Erythroblast (primary cell): ENCODE measurements at places on chromosomes 3 and 15.

DNA sequence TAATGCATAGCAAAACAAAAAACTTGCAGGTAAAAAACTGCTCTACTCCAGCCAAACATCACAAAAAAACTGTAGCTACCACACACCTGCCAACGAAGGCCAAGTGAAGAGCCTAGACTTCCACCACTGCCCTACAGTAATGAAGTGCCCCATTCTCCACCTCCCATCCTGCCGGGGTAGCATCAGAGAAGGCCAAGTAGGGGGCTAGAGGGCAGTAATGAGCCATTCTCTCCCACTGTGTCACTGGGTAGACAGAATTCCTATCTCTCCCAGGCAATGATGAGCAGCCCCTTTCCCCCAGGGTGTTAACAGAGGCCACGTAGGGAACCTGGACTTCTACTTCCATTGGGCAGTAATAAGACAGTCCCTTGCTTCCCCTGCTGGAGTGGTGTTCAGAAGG is 9.5 kb downstream of the SEC22C start:
- peak; percentile 43 for DNase-seq

DNA sequence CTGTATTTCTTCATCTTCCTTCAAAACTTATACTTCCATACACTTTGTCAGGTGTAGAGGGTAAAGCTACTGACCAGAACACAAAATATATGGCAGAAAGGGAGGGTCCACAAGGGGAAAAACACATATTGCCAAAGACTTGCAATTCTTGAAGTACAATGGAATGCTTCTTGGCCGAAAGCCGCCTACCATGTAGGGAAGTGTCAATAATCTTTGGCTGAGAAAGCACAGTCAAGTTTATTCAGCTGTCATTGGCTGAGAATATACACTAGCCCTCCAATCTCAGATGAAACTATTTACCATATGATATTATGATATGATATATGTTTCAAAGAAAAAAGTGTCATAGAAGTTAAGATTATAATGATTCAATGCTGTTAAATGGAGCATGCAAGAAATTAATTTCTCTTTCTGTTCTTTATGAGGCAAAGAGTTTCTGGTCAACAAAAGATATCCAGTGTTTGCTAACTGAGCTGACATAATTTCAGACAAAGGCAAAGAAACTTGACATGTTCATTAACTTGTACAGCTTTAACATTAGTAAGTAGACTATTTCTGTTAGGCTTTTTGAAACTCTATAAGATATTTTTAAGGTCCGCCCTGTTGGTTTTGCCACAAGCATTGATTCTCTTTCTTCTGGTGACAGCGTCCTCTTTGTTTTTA is 89.0 kb upstream of the LPP start:
- no peak for DNase-seq

DNA sequence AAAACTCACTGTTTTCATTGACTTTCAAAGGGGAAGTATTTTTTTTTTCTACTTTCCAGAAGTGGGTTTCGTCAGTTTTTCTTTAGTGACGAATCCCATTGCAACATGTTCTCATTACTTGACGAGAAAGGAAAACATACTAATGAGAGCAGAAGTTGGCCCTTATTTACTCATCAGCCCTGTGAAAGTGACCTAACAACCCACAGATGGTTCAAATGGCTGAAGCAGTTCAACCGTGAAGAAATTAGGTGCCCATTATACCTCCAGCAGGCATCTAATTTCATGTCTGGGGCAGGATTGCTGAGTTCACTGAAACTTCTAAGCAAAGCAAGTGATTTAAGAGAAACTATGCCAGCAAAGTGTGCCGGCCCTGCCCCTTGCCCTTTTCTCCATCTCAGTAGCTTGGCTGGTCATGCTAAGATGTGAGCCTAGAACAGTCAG is 9.0 kb downstream of the AQP9 start:
- no peak for DNase-seq

DNA sequence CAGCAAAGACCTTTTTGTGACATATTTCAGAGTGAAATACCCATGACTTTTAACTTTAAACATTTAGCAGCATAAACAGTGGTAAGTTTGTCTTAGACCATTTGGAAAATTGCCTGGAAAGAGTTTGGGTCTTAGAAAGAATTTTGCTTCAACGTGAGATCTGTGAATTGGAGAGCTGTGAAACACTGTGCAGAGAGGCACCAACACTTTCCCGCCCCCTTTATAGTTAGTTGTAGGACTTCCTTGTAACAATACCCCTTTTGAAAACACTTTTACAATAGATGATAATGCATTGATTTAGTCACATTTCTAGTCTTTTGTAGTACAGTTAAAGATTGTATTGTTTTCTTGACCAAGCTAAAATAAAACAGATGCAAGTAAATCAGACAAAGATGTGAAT is 43.5 kb upstream of the MBNL1 start:
- no peak for DNase-seq

DNA sequence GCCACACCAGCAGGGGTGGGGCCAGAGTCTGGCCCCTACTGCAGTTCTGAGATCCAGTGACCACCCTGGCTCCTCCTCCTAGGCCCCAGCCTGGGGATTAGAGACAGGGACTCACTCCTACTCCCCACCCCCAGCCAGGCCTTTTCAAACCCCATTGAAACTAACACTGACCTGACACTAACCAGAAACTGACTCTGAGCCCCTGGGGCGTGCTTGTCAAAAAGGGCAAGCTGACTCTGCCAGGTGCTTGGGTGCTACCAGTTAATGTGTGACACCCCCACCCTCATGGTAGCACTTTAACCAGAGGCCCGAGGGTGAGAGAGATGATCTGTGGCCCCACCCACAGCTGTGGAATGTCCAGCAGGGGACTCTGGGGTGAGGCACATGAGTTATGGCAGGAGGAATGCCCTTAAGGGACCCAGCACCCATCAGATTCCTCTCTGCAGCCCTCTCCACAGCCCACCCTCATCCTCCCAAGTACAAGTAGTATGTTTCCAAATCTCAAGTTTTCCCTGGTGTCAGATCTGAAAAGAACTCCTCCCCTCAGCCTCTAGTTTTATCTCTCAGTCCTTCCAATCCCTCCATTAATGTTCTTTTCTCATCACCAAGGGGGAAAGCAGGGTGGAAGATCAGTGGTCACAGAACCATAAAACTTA is 1.4 kb downstream of the PTH1R start:
- DNase-seq, result no peak

DNA sequence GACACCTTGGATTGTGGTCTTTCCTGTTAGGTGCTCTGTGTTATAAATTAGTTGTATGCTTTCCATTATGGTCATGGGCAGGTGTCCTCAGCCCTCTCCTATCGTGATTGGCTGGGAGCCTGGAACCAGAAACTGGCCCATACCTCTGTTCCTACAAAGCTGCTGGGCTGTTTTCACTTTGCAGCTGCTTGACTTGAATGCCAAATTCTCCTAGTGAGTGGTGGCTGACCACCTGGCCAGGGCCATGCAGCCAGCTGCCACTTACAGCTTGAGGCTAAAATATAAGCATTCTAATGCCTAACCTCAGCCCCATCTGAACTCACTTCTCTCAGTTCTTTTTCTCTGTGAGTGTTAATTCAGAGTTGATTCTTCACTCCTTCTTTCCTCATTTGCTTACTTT is 239.3 kb upstream of the GBE1 start:
- no peak for DNase-seq

DNA sequence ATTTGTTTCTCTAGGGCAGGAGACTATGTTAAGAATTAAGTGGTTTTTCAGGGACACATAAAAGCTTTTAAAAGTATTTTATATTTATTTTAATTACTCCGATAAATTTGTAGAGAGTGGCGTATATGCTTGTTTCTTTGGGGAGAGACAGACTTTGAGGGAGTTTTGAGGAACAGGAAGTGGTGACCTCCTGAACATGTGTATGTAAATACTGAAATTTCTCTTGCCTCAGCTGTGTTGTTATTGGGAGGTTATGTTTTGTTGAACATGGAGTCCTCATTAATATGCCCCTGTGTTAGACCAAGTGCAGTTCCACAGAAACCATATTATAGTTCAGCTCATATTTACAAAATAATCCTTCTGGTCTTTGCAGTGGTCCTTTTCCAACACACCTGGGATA is 41.8 kb upstream of the UTS2B start:
- DNase-seq, result no peak

DNA sequence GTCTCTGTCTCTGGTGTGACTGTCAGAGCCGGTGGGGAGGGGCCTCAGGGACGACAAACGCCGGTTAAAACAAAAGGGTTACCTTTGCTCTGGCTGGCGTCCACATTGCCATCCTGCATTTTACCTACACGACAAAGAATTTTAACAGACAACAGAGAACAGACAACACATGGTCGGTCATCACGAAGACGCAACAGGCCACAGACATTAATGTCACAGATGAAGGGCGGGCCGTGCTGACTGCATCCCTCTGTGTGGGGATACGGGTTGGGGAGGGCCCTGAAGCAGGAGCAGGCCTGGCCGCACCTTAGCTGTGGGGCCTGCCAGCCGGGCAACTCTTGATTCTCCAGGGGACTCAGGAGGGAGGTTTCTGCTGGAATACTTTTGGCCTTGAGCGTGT is 58.2 kb upstream of the SEC13 start:
- DNase-seq, result no peak

DNA sequence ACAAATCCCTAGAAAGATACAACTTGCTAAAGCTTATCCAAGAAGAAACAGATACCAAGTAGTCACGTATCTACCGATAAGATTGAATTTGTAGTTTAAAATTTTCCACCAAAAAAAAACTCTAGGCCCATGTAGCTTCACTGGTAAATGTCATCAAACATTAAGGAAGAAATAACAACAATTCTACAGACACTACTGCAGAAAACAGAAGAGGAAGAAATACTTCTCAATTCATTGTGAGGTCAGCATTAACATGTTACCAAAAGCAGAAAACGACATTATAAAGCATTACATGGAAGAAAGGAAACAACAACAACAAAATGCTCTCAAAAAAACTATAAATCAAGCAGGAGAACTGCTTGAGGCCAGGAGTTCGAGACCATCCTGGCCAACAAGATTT is 27.5 kb upstream of the TM4SF19 start:
- no peak for DNase-seq

- DNase-seq, result no peak
Measured at GRCh38 chr15:68770216-68770615, 50.5 kb downstream of the ANP32A start.

GRCh38 chr3:71903936-71904335 is 119.0 kb upstream of the PROK2 start:
- no peak for DNase-seq

GRCh38 chr3:110381992-110382391 is 689.6 kb upstream of the NECTIN3 start:
- no peak for DNase-seq

DNA sequence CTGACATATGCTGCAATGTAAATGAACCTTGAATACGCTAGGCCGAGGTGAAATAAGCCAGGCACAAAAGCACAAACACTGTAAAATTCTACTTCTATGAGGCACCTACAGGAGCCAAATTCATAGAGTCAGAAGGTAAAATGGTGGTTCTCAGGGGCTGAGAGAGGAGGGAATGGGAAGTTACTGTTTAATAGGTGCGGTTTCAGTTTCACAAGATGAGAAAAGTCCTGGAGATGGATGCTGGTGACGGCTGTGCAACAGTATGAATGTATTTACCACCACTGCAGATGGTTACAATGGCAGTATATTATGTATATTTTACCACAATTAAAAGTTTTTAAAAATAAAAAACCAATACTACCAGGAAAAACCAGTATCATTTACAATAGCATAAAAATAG is 4.0 kb downstream of the TNK2 start:
- DNase-seq, result no peak

GRCh38 chr15:22888120-22888859 is 49.8 kb downstream of the NIPA2 start:
- DNase-seq, result no peak
